ENCODE measurements at places on chromosomes 5 and 9.

GRCh38 chr5:181181650-181182565, 23.1 kb downstream of the TRIM7 start:
- no peak for DNase-seq

DNA sequence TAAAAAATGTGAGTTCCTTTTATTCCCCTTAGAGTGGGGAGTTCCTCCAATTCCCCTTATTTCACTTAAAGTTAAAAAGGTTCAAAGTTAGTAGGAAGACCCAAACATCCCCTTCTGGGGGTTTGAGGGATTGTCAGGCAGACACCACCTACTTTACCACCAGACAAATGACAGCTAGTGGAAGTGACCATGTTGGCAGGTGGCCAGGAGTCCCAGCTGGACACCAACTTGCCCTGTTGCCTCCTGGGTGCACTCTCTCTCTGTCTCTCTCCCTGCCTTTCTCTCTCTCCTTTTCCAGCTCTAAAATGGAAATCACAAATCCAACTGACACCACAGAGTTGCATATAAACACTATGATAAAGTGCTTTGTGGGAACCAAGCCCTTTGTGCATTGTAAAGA, 307.7 kb upstream of the TLE4 start:
- DNase-seq = no peak

GRCh38 chr9:119500072-119500771, 131.0 kb upstream of the BRINP1 start:
- DNase-seq = no peak

GRCh38 chr5:37640088-37640487, 199.8 kb downstream of the GDNF start:
- DNase-seq = no peak

DNA sequence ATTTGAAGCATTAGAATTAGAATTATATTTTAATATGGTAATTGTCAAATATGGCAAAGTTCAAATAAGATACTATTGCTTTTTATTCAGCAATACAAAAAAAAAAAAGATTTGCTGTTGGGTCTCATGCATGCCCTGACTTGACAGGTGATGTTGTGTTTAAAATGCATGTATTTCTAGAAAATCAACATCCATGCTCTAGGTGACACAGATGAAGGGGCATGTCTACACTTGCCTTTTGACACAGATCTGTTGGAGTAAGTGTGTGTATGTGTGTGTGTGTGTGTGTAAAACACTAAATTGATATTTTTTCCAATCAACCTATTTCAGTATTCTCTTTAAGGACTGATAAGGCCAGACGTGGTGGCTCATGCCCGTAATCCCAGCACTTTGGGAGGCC, 38.1 kb upstream of the SMARCA2 start:
- DNase-seq = no peak

DNA sequence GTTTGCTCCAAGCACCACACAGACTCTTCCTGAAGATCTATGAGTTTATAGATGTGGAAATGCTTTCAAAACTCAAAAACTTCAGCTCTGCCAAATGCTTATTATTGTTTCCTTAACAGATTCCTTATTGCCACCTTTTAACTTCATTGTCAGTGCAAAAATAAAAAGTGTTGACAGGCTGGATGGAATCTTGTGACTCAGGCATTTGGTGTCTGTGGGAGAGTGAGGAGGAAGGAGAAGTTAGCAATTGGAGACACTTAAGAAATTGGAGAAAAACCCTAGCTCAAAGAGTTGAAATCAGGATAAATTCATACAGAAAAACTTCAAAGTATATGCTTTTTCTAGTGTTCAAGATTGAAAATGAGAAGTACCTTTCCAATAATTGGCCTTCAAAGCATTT, 140.6 kb upstream of the PUM3 start:
- no peak for DNase-seq

GRCh38 chr5:95081500-95081960, 203.4 kb downstream of the MCTP1 start:
- DNase-seq = peak; percentile 62

DNA sequence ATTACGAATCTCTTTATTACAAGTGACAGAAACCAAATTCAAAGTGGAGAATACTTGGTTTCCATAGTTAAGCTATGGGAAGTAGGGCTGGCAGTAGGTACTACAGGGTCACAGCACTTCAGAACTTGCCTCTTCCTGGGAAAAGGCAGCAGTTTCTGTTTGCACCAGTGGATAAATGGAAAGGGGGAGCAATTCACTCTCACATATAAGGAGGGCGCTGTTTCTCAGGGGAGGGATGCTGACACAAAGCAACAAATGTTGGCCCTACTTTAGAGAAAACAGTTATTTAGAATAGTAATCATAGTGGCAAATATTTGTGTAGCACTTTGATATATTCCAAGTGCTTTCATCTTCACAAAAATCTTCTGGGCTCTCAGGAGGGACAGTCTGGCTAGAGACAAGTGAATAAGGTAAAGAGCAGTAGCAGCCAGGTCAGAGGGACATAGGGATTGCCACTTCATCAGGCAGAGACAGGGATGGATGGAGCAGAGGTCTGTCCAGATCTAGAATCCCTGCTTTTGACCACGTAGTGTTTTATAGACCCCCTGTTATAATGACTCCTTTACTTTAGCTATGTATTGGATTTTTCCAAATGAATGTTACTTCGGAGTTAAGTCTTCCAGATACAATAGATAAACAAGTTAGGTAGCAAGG, 554.8 kb upstream of the SGCD start:
- DNase-seq = no peak

DNA sequence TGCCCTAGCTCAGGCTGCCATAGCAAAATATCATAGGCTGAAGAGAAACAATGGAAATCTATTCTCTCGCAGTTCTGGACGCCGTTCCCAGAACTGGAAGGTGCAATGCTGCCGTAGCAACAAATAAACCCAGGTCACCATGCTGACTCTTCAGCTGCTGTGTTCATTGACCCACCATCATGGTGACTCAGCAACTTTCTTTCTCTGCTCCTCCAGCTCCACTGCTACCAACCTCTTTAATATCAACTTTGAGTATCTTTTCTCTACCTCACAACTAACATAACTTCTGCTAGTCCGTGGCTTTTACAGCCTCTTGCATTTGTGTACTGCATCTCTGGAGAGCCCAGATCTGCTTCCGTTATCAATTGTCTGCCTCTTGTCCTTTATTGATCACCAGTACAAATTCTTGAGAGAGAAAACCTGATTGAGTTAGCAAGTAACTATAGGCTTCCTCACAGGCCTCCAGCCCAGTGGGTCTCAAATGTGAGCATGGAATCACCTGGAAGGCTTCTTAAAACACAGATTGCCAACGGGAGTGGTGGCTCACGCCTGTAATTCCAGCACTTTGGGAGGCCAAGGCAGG, 47.3 kb upstream of the SLC30A5 start:
- no peak for DNase-seq

GRCh38 chr5:149273950-149274349, 2.3 kb downstream of the AFAP1L1 start:
- no peak for DNase-seq

DNA sequence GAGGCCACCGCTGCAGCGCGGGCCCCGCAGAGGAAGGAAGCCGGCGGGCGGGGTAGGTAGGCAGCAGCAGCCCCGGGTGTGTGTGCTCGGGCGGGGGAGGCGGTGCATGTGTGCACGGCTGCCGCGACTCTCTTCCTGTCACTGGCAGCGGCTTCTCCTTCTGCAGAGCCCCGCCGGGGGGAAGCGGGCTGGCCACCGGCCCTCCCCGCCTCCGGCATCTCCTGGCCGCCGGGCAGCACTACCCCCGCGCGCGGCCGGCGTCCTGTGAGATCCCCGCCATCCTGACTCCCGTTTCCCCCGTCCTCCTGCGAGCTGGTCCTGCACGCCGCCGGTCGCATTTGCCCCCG, 315 bp downstream of the PIK3R1 start:
- DNase-seq = no peak

- DNase-seq = no peak
These were observed 65.1 kb downstream of the SLC44A1 start for GRCh38 chr9:105309531-105309931.

- DNase-seq = no peak
These were observed 120.7 kb upstream of the APC start for GRCh38 chr5:112616812-112617547.

DNA sequence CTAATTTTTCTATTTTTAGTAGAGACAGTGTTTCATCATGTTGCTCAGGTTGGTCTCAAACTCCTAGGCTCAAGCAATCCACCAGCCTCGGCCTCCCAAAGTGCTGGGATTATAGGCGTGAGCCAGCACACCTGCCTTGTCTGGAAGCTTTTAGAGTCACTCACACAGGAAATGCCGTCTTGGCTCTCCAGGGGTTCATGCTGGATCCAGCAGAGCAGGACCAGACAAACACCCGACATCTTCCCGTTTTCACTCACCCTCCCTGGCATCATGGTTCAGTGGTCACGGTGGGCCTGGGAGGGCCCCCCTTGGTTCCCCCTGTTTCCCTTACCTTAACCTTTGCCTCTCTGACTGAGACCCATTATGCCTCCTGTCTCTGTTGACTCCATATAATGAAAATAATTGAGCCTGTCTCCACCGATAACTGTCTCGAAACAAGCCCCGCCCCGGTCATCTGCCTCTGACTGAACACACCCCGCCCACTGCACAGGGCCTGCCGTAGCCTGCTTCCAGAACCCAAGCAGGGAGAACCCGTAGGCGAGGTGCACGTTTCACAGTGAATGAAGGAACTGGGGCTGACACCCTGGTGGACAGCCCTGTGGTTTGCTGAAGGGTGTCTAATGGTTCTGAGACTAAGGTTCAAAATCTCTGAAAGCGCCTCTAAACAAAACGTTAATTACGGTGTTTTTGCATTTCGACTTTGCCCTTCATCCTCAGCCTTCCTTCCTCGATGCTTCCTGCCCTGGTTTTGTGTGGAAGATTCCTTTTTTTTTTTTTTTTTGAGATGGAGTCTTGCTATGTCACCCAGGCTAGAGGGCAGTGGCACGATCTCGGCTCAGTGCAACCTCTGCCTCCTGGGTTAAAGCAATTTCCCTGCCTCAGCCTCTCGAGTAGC, 39.7 kb upstream of the SPRY4 start:
- DNase-seq = no peak

DNA sequence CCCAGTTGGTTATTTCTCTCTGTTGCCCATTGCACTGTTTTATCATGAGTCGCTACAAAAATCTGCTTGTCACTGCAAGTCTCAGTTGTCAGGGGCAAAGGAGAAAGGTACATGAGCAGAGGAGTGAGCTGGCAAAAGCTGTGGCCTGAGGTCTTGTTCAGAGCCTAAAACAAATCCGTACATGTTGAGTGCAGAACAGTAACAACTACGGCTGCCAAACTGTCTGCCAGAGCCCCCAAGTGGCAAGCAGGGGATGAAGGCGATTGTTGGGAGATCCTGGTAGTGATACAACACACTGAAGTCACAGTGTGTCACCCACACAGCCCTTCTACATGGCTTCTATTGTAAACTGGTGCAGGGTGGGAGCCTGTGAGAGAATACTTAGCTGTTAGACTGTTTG, 50.9 kb downstream of the BRINP1 start:
- no peak for DNase-seq

- no peak for DNase-seq
These were observed 11.2 kb downstream of the CDKN2A start for GRCh38 chr9:21982861-21983560.

GRCh38 chr5:171275841-171276544, 33.1 kb upstream of the TLX3 start:
- no peak for DNase-seq

DNA sequence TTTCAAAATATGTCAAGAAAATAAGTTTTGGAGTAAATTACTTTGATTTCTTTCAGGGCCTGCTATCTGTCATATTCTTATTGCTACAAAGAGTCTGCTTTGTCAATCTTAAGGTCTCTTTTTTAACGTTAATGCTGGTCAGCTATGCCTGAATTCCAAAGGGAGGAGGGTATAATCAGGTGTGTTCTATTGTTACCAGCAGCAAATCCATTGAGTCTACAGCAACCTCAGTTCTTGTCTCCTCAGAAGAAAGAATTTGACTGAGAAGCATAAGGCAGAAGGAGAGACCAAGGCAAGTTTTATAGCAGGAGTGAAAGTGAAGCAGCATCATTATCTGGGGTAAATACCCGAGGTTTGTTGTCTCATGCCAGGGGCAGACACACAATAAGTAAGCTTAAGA, 23.7 kb upstream of the MINAR2 start:
- no peak for DNase-seq

- no peak for DNase-seq
These were observed 119.4 kb downstream of the MED27 start for GRCh38 chr9:131960311-131960710.

All from astrocyte of the cerebellum (primary cell).